ENCODE measurements at places on chromosomes 6 and 20.
A peak's percentile ranks its signal among the peaks of the same experiment; 100 is the strongest.

- no peak for DNase-seq
Measured at GRCh38 chr20:23122796-23123655, 36.9 kb upstream of the CD93 start.

DNA sequence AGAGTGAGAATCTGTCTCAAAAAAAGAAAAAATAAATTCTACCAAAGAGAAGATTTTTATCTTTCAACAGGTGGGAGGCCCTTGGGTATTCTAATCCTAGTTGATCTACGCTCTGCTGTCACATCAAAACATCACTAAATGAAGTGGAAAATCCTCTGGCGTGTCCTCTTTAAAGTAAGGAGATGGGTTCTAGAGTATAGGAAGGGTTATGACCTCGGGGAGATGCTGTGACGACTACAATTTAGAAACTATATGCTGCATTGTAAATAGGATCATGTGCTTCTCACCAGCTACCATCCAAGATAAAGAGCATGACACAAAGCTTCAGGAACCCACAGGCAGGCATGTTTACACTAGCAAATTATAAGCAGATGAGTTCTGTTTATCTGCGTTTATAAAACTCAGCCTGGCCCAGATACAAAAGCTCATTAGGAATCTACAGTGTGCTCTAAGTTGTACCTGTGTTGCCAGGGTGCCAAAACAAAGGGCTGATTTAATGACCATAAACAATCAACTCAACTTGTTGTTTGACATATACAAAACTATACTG lies 197.1 kb upstream of the PLN start:
- DNase-seq = no peak

DNA sequence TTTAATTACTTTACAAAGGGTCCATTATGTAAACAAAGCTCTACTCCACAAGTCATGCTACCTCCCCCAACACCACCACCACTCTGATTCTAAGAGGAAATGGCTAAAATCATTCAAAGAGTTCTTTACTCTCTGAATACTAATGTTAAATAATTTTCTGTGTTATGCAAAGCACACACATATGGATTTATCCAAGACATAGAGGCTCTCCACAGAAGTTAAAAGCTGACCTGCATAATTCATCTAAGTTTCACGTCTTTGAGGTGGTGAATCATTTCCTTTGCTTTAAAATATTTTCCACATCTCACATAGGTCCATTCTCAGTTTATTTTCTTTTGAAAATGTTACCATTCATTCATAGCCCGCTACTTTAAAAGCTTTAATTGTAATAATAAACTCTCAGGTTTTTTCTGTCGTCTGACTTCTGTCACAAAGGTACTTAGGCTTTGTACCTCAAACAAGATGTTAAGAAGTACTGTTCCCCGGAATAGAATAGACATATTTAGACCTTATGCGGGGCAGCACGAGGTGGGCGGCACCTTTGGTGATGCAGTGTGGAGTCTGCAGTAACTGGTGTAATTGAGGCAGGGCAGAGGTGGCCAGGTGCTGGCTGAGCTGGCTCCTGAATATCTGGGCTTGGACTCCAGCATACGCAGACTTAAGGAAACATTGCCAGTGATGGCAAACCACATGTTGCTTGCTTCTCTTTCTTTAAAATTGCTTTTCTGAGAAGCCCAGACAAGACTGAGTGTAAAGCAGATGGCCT lies 55.8 kb downstream of the KIF6 start:
- DNase-seq = no peak

DNA sequence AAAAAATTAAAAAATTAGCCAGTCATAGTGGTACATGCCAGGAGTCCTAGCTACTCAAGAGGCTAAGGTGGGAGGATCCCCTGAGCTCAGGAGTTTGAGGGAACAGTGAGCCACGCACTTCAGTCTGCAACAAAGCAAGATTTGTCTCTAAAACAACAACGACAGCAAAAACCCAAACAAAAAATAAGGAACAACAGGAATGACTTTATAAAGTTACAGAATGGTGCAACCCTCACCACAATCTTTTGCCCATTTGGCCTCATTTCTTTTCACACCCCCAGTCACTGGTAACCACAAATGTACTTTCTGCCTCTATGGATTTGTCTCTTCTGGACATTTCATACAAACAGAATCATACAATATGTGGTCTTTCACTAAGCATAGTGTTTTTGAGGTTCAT lies 16.7 kb upstream of the ZFAND3 start:
- DNase-seq = no peak

DNA sequence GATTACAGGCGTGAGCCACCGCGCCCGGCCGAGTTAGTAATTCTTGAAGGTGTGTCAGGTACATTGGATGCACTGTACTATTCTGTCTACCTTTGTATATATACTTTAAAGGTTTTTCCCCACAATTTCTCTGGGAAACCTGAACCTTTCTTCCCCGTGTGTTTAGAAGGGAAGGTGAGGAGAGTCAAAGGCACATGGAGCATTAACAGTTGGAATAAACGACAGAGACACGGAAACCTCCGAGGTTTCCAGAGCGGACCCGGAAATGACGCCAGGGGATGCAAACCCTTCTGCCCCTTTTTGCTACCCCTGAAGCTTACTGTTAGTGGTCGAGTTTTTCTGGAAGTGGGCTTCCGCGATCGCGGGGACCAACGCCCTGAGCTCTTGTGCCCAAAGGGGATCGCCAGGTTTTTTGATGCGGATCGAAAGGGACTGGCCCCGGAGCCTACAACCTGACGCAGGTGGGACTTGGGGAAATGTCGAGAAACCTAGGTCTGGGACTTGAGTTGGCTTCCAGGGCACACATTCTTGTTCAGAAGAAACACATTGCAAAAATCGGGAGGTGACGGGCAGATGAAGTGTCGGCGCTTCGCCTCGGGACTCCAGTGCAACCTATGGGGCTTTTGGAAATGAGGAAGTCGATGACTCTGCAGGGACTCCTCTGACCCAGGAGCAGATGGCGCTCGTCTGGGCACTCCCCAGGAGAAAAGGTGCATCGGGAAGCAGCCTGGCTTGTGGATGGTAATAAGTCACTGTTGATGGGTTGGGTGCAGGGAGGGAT lies 218.2 kb downstream of the OR2B2 start:
- DNase-seq = no peak

GRCh38 chr6:147132889-147133288 lies 71.3 kb upstream of the STXBP5 start:
- DNase-seq = no peak

DNA sequence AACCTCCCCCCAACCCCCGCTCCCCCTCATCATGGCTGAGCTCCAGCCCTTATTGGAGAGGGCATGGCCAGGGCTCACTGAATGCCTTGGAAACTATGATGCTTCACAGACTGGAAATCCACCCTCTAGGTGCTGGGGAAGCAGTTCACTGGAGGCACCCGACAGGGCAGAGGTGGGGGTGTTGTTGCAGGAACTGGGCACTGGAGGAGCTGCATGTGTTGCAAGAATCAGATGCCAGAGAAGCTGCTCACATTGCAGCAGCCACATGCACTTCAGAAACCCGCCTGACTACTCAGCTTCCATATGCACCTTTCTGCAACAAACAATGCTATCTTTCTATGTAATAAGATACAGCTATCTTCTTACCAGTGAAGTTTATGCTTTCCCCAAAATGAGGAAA lies 7.9 kb upstream of the TBPL1 start:
- DNase-seq = no peak

- no peak for DNase-seq
Measured at GRCh38 chr6:128491100-128491581, 29.3 kb downstream of the PTPRK start.

DNA sequence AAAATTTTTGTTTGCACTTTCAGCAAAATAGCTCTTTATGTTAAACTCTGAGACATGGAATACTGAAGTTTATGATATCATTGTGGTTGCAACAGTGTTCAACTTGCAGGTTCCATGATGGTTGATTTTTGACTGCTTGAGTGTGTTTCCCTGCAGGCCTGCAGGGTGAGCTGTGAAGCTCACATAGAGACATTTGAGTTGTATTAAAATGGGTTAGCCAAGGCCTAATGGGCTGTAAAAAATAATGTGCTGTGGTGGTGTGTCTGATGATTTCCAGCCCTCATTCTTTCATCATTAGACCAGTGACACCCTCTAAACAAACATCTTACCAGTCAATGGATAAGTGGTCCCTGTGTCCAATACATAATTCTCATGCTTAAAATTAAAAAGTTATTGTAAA lies 321.4 kb downstream of the FARS2 start:
- DNase-seq = no peak

DNA sequence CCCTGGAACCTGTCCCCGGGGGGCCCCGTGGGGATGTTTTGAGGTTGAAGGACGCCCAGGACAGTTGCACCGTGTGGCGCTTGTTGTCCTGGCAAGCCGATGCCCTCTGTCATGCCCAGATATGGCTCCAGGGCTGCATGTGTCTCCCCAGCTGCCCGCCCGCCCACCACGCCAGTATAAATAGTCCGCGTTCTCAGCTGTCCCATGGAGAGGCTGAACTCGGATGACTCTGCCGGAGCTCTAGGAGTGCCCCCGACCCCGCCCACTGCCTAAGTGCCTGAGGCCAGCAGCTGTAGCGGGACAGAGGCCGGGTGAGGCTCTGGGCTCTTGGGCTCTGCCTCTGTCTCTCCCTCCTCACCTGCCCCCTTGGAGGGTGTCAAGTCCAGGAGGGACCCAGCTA lies 83.0 kb upstream of the GATA5 start:
- no peak for DNase-seq

GRCh38 chr20:4894981-4895381 lies 106.3 kb downstream of the SLC23A2 start:
- no peak for DNase-seq

- DNase-seq = no peak
Measured at GRCh38 chr20:11437611-11438380, 479.9 kb upstream of the BTBD3 start.

- DNase-seq = no peak
Measured at GRCh38 chr20:13017235-13017634, 8.5 kb downstream of the SPTLC3 start.

DNA sequence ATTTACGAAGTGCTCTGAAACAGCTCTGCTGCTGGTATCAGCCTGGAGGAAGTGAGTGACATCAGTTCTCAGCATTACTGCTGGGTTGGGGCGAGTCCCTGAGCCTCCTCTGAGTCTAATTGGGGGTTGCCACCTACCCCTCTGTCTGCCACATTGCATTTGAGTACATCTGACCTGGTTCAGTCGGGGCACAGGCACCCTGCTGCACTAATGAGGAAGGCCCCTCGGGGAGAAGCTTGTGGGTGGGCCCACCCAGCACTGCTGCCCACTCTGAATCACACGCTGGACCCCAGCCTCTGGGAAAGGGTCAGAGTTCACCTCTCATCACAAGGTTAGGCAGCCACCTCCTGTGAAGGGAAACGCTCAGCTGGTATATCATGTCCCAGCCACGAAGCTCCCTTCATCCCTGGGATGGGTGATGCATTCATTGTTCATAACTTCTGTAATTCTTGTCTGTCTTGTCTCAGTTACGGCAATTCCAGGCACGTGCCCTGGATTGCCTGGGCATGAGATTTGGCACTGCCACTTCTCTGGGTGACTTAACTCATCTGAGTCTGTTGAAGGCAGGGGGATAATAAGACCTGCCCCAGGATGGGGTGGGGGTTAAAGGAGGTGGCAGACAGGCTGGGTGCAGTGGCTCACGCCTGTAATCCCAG lies 13.3 kb downstream of the DNMT3B start:
- no peak for DNase-seq

DNA sequence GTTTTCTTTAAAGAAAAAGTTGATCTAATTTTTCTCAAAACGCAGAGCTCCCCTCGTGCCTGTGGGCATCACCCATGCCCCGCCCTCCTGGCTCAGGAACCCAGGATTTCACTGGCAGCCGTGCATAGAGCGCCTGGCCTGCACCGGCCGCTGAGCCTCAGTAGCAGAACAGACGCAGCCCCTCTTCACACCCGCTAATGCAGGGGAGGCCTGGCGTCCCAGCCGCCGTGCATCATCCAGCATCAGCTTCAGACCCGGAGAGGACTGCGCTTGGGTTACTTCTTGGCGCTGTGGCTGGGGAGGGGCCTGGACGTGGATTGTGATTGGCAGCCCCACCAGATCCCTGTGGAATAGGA lies 18.1 kb downstream of the RBM38 start:
- DNase-seq = no peak

GRCh38 chr6:16929809-16930208 lies 168.5 kb upstream of the ATXN1 start:
- DNase-seq = no peak

DNA sequence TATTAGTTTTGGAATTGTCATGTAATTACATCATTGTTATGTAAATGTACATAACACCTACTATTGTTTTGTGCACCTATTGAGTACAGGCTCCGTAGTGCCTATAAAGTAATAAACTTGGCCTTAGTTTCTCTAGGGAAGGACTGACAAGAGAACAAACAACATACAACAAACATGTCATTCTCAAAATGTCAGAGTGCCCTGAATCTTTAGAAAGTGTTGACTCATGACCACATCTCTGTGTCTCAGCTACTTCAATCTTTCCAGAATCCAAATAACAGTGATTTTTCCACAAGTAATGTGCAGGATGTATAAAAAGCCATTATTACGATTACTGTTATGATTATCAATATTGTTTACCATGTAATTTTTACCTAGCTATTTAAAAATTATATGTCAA lies 17.2 kb downstream of the LAMP5 start:
- DNase-seq = no peak

DNA sequence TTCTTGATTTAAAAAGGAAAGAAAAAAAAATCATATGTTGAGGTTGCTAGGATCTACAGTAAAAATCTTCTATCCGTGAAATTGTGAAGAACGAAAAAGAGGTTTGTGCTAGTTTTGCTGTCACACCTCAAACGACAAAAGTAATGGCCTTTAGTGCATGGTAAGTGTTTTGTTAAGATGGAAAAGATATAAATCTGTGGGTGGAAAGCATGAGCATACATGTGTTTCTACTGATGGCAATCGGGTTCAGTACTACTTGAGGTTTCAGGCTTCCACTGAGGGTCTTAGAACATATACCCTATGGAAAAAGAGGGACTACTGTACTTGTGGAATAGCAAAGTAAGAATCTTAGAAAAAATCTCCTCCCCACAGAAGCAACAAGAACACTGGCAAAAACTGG lies 58.0 kb downstream of the AHI1 start:
- no peak for DNase-seq

- DNase-seq = no peak
Measured at GRCh38 chr20:32626859-32627636, 41.9 kb upstream of the NOL4L start.

GRCh38 chr20:57899554-57899953 lies 189.7 kb upstream of the PMEPA1 start:
- no peak for DNase-seq

DNA sequence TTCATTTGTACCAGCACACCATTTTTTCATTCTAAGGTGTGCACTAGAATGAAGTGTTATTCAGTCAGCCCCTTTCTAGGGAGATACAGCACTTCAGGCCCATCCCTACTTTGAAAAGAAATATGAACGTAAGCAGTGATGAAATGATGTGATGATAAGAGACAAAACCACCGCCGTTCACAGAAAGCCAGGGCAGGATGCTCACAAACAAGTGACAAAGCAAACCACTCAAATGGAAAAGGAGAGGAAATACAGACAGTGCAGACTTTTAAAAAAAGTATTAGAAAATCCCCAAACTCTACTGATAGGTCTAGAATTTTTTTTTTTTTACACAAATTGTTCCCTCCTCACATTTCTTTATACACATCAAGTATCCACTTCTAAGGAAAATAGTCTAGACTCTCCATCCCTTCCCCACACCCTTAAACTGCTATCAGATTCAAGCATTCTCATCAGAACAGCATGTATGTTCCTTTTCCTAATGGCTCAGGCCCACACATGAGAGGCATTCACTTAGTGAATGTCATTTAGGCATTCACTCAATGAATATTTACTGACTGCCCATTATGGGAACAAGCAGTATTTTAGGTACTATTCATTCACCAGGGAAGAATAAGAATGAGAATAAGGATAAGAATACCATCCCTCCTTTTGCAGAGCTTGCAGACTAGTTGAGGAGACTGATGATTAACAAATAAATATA lies 243.5 kb downstream of the GMPR start:
- peak; percentile 42 for DNase-seq

- DNase-seq = no peak
Measured at GRCh38 chr6:163254341-163254835, 160.1 kb upstream of the QKI start.

All from stimulated activated CD8-positive, alpha-beta memory T cell treated with anti-CD3 and anti-CD28 coated beads, Interleukin-4, amount 100 ng/mL, for 1 hour (primary cell).